Stimulated activated CD8-positive, alpha-beta memory T cell treated with anti-CD3 and anti-CD28 coated beads, Interleukin-12 subunit alpha, Interleukin-12 subunit beta, amount 100 ng/mL, for 1 hour (primary cell): ENCODE measurements at places on chromosomes 7 and 10.

DNA sequence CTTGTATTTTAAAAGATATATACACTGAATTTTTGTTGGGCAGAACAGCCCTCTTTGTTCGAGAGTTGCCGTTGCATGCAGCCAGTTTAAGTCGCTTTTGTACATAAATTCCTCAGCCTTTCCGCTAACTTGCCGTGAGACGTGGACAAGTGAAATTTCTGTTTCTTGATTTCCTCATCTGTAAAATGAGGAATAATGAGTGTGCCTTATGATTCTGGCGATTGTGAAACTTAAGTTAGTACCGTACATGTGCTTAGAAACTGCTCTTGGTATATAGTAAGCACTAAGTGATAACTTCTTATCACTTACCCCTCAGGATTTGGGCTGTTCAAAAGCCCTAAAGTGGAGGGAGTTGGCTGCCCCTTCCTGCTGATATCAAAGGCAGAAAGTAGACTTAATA lies 1.4 kb downstream of the CCNJ start:
- no peak for DNase-seq

DNA sequence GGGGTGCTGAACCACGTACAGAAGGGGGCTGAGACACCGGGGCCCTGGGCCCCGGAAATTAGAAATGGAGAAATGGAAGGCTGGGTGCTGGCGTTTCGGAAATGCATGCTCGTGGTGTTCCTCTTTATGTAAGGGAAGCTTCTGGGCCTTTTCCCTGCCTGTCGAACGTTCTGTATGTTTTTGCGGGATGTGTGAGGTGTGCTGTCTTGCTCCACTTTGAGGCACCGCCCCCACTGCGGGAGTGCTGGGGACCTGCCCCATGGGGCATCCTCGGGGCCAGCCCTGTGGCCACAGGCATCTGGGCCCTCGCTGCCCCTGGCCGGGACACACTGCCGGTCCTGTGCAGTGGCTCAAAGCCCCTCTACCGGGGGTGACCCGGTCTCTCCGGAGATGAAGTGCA lies 1.7 kb upstream of the VENTX start:
- no peak for DNase-seq

GRCh38 chr7:103094102-103094501 lies 19.2 kb downstream of the ARMC10 start:
- DNase-seq = no peak

DNA sequence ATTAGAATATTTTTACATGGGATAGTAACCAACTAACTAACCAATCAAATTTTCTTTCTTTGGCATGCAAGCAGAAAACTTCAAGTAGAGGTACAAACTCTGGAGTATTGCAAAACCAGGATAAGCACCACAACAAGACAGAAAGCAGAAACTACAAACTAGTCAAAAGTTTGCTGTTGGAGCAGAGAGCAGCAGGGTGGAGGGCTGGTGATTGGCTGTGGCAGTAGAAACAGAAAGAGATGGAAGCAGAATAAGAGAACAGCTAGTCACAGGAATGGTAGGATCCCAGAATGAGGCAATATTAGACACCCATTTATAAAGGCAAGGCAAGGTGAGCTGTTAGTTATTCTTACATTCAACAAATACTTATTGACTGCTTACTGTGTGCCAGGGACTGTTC lies 6.8 kb upstream of the MACC1 start:
- no peak for DNase-seq
